ENCODE measurements at places on chromosomes 4 and X. TPM values are rescaled to one million over a fixed set of nuclear protein-coding genes. Genes with fewer than 3 reads are reported as not detected.
A peak's percentile ranks its signal among the peaks of the same experiment; 100 is the strongest.

- no peak for DNase-seq
These were observed 71.6 kb upstream of the SH3RF1 start for GRCh38 chr4:169342159-169342860.

Gene FAM199X
- total RNA-seq: 11.2 TPM

- DNase-seq: no peak
These were observed 137.4 kb upstream of the AGA start for GRCh38 chr4:177579649-177580048.

Gene CXCL11
- not detected for total RNA-seq

Gene EMCN
- total RNA-seq: 43.6 TPM

DNA sequence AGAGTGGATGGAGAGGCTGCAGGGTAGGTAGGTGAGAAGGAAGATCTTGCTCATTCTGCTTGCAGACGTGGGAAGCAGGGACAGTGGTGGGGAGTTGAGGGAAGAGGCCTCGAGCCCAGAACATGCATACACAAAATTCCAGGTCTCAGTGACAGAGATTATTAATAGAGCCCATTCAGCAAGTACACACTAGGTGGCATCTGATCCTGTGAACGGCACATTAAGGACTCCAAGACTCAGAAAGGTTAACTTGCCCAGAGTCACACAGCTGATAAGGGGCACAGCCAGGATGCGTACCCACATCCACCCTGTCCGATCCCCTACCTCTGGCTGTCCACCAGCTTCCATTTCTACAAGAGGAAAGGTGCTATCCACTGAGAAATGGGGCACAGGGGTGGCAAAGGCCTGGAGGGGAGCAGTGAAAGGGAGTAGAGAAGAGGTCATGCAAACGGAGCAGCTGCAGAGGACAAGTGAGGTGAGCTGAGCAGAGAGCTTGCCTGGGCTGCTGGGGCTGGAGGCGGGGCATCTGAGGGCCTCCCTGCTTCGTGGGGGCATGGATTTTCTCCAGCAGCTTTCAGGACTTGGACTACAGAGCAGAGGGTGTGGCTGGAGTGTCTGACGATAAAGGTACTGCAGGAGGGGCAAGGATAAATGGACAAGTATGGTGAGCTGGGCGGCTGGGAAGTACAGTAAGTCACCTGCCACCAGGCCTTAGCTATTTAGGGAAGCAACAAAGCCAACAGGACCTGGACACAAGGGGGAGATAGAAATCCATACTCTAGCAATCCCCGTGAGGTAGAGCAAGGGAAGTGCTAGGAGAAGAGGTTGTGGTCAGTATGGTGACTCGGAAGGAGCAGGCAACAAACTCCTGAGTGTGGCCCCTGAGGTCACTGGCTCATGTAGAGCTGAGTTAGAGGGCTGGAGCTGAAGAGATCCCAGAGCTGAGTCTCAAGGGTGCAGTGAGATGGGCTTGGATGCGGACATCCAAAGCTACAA, 11.2 kb downstream of the IDS start:
- peak; percentile 37 for DNase-seq

Data from left ventricle myocardium inferior (tissue), 1 donor.